ENCODE measurements at places on chromosomes 5 and 9. TPM values are rescaled to one million over a fixed set of nuclear protein-coding genes. Genes with fewer than 3 reads are reported as not detected.
A peak's percentile ranks its signal among the peaks of the same experiment; 100 is the strongest.

GRCh38 chr9:83449166-83449565, 89.0 kb downstream of the FRMD3 start:
- no peak for DNase-seq

- DNase-seq = peak; percentile 97
Observed at GRCh38 chr5:58582803-58583491, at the start of gene RAB3C. Gene RAB3C, plus strand, starts transcription at chr5:58583075. Its CDS starts 134 bp downstream, at chr5:58583209.

DNA sequence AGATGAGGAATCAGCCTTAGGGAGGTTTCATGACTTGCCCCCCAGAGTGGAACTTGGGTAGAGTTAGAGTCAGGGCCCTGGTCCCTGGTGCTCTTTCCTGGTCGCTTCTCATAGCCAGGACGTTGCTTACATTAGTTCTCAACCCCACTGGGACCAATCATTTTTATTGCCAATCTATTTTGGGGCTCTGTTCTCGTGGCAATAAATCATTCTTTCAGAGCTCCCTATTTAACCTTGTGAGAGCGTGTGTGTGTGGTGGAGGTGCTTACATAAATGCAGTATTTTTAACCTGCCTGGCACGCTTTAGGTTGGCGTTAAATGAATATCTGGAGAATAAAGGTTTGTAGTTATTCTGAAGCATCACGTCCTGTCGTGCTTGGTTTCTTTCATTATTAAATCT, 4.1 kb downstream of the TRIO start:
- no peak for DNase-seq

GRCh38 chr5:41410737-41411136, 99.7 kb downstream of the PLCXD3 start:
- no peak for DNase-seq

DNA sequence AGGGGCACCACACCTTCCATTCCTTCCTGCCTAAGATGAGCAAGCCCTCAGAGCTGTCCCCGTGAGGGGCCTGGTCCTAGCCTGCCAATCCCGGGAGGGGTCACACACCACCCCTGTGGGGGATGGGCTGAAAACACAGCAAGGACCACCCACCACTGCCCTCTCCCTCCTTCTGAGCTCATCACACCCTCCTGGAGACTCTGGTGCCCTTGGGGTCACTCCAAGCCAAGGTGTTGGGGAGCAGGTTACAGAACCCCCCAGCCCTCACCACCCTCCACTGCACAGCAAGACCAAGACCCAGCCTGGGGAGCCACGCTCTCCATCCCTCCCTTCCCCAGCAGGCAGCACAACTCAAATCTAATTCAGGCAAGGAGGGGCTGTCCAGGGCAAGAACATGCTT, 60.5 kb upstream of the PPP1R26 start:
- no peak for DNase-seq

DNA sequence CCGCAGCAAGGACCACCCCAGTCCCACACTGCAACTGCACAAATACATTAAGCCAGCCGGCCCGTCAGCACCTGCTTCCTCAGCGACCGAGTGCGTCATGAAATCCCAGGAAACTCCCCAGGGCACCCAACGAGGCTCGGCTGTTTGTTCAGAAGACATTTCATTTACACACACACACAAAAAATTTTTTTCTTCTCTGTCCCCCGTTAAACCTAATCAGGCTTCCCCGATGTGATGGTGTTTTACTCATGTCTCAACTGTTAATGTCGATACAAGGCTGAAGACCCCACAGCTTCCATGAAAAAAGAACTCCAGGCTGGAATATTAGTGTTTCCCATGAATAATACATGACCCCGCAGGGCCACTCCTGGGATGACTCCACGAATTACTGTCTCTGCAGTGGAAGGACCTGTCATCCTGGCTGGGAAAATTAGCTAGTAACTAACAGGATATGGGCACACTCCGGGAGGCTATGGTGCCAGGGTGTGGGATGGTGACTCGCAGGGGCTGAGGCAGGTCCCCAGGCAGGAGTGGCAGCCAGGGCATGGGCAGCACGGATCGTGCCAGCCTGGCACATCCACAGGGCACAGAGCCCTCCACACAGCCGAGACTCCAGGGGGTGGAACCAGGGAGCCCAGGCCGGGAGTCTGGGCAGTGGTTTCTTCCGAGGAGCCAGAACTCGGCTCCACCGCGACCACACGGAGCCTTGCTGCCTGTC, 102.4 kb downstream of the VAV2 start:
- no peak for DNase-seq

GRCh38 chr9:117265253-117265652, 149.6 kb downstream of the ASTN2 start:
- DNase-seq = no peak

GRCh38 chr5:73826301-73827105, 200.5 kb downstream of the ARHGEF28 start:
- DNase-seq = no peak

DNA sequence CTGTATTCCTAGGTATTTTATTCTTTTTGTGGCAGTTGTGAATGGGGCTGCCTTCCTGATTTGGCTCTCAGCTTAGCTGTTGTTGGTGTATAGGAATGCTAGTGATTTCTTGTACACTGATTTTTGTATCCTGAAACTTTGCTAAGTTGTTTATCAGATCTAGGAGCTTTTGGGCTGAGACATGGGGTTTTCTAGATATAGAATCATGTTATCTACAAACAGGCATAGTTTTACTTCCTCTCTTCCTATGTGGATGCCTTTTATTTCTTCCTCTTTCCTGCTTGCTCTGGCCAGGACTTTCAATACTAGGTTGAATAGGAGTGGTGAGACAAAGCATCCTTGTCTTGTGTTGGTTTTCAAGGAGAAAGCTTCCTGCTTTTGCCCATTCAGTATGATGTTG, 129.9 kb downstream of the DMXL1 start:
- peak; percentile 72 for DNase-seq

DNA sequence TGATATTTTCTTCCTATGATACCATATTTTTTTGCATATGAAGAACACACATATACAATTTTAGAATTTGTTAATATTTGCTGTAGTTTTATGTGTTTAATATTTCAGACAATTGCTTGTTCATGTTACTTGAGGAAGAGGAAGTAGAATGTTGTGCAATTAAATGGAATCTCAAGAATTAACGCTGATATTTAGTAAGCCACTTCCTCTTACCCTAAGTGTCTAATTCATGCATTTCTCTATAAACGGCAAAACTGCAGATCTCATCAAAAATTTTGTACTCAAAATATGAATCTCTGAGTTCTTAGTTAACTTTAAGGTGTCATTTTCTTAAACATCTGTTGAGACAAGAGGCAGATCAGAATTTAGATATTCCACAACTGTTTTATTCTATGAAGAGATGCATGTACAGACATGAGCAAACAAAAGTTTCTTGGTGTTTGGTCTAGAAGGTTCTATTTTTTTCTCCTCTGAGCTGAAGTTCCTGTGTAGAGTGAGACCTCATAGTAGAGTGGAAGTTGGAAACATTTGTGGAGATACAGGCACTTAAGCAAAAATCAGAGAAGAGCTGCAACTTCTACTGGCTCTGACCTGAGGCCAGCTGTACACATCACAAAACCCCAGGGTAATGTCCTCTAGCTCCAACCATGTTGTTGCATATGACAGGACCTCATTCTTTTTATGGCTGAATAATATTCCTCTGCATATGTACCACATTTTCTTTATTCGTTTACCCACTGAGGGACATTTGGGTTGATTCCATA, 16.6 kb upstream of the TGFBI start:
- peak; percentile 40 for DNase-seq

GRCh38 chr5:23483090-23483489, 24.3 kb upstream of the PRDM9 start:
- DNase-seq = no peak

GRCh38 chr5:14257995-14258403, 114.9 kb downstream of the TRIO start:
- no peak for DNase-seq

GPX3 gene
- total RNA-seq = 3.5 TPM

STKLD1 gene
- 0.77 TPM for total RNA-seq

ECPAS gene
- 72.3 TPM for total RNA-seq

PCDHA1 gene
- not detected for total RNA-seq

PCDHB11 gene
- 0.16 TPM for total RNA-seq

ATG12 gene
- total RNA-seq = 50.3 TPM

TNFSF15 gene
- total RNA-seq = 14.3 TPM

C8G gene
- 1.4 TPM for total RNA-seq

CNTNAP3B gene
- 80.4 TPM for total RNA-seq

TICAM2 gene
- total RNA-seq = 3.5 TPM

GNA14 gene
- total RNA-seq = 3.3 TPM

ADAM19 gene
- total RNA-seq = 22.6 TPM

Data from endothelial cell of umbilical vein (primary cell).